Gastroesophageal sphincter (tissue), 4 donors: ENCODE measurements at places on chromosomes 7 and 10. TPM values are rescaled to one million over a fixed set of nuclear protein-coding genes. Genes with fewer than 3 reads are reported as not detected.

DDC gene
- not detected for total RNA-seq

PSAP gene
- total RNA-seq, result 881 TPM

ENTPD1 gene
- total RNA-seq, result 69.7 TPM

ASB10 gene
- not detected for total RNA-seq
